ENCODE measurements at places on chromosomes 7 and 10.

DNA sequence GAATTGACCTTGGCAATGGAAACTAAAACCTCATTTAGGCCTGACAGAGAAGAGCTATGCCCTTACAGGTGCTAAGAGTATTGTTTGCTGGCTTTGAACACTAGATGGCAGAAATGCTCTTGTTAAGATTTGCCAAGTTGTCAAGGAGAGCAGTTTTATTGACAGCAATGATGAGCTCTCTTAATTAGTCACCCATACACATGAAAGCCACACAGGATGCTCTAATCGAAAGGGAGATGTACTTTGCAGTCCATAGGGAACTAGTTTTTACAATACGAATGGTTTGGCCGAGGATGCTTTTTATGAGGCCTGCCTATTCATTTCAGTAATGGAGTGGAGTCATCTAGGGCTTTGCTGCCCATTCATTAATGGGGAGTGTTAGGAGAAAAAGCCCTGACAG lies 45.4 kb upstream of the MBL2 start:
- H3K4me1 ChIP-seq: no peaks in the 10 kb centered on the region
- no peak overlapping the region for H3K4me3 ChIP-seq
- H3K27me3 ChIP-seq: no peaks in the 10 kb centered on the region
- peak; percentile 39 for DNase-seq
- H3K27ac ChIP-seq: no peak overlapping the region

- no peak for DNase-seq
- no peaks in the 10 kb centered on the region for H3K4me1 ChIP-seq
- no peak overlapping the region for H3K27ac ChIP-seq
- no peaks in the 10 kb centered on the region for H3K36me3 ChIP-seq
Observed at GRCh38 chr10:44344727-44345126, 40.2 kb downstream of the CXCL12 start.

- H3K4me3 ChIP-seq: peak overlapping the region; percentile 71
- DNase-seq: no peak
- peaks cover 6% of the 10 kb centered on the region for H3K4me1 ChIP-seq
- H3K27ac ChIP-seq: no peak overlapping the region
- H3K27me3 ChIP-seq: peaks cover 47% of the 10 kb centered on the region
Observed at GRCh38 chr7:128201067-128201689, 39.9 kb upstream of the LEP start.

GRCh38 chr7:26546508-26547053 lies 254.9 kb downstream of the SNX10 start:
- no peaks in the 10 kb centered on the region for H3K27me3 ChIP-seq
- H3K4me3 ChIP-seq: no peak overlapping the region
- DNase-seq: no peak
- no peaks in the 10 kb centered on the region for H3K4me1 ChIP-seq
- H3K27ac ChIP-seq: no peak overlapping the region

DNA sequence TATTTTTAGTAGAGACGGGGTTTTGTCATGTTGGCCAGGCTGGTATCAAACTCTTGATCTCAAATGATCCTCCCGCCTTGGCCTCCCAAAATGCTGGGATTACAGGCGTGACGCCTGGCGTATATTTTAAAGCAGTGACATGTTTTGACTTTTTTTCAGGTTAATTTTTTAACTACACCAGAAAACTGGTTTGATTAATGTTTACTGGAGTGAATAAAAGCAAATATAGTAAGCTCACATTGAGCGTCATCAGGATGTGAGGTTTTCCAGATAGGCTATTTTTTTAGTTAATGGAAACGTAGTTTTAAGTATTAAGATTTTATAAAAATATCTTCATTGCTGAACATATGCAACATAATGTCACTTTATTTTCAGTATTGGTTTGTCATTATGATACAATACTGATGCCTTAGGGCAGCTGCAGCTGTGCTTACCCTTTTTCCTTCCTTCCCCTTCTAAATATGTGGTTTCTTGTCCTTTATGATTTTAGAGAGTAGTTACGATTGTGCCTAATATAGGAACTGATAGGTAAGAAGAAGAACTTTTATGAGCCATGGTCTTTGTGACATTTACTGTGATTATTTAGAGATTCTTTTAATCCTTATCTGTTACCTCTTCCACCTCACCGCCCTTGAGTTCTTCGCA lies 37.3 kb downstream of the TMEM60 start:
- H3K27ac ChIP-seq: no peak overlapping the region
- H3K36me3 ChIP-seq: no peaks in the 10 kb centered on the region
- DNase-seq: no peak
- H3K4me3 ChIP-seq: no peak overlapping the region
- H3K27me3 ChIP-seq: no peaks in the 10 kb centered on the region
- no peaks in the 10 kb centered on the region for H3K4me1 ChIP-seq

DNA sequence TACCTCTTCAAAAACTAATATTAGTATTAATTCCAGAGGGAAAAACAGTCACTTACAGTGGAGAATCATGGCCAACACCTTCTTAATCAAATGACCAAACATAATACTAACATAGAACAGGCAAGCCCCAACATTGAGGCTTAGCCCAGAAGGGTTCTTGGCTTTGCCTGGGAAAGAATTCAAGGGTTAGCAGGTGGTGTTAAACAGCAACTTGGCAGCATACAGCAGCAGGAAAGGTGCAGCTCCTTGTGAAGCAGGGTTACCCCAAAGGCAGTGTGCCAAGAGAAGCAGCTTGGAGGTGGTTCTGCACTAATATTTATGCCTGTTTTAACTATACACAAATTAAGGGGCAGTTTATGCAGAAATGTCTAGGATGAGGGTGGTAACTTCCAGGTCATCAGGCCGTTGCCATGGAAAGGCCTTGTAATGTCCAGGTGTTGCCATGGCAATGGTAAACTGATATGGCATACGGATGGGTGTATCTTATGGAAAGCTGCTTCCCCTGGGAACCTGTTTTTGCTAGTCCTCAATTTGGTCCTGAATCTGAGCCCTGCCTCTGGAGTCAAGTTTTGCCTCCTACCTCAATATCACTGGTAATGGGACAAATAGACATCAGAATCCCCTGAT lies 27.2 kb upstream of the BEND7 start:
- no peak for DNase-seq
- H3K36me3 ChIP-seq: no peaks in the 10 kb centered on the region
- no peak overlapping the region for H3K27ac ChIP-seq

GRCh38 chr7:151736403-151736909 lies 140.5 kb downstream of the PRKAG2 start:
- DNase-seq: peak; percentile 58
- H3K27me3 ChIP-seq: no peaks in the 10 kb centered on the region
- H3K4me1 ChIP-seq: peaks cover 10% of the 10 kb centered on the region
- H3K27ac ChIP-seq: no peak overlapping the region
- H3K36me3 ChIP-seq: no peaks in the 10 kb centered on the region
- H3K4me3 ChIP-seq: no peak overlapping the region

DNA sequence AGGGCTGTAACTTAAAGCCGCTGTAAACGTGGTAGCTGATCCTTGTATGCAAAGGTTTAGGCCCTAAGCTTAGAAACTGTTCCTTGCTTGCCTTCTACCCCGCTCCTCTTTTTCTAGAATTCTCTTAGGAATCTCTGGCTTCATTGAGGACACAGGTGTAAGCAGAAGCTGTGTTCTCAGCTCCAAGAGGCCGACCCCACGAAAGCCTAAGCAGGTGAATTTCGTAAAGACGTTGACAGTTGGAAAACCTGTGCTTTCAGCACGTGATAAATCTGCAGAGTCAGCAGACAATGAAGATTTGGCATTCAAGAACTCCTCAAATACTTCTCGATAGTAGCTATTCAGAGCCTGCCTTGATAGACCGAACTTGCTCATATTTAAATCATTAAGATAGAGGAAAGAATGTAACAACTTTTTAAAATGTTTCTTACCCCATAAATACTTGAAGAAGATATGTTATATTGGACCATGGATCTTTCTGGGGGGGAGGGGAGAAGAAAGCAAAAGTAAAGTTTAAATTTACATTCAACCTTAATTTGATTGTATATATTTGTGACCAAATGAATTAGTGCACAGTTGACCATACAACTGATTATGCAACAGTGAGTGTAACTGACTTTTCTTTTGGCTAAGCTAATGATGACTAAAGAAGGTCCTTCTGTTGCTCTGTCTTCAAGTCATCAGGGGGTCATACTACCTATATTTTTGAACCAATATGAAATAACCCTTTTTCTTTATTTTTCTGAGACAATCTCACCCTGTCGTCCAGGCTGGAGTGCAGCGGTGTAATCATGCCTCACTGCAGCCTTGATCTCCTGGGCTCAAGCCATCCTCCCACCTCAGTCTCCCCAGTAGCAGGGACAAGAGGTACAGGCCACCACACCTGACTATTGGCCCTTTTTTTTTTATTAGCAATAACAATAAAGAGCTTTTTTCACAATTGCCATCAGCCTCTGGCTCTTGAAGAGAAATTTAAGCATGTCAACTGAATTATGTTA lies 1.2 kb upstream of the GDI2 start:
- no peaks in the 10 kb centered on the region for H3K4me1 ChIP-seq
- no peaks in the 10 kb centered on the region for H3K27me3 ChIP-seq
- peak overlapping the region; percentile 90 for H3K4me3 ChIP-seq
- H3K36me3 ChIP-seq: no peaks in the 10 kb centered on the region
- H3K27ac ChIP-seq: peak overlapping the region; percentile 90

GRCh38 chr7:29086545-29086944 lies 59.8 kb downstream of the CPVL start:
- no peaks in the 10 kb centered on the region for H3K36me3 ChIP-seq
- no peak overlapping the region for H3K27ac ChIP-seq
- DNase-seq: no peak
- no peaks in the 10 kb centered on the region for H3K4me1 ChIP-seq

DNA sequence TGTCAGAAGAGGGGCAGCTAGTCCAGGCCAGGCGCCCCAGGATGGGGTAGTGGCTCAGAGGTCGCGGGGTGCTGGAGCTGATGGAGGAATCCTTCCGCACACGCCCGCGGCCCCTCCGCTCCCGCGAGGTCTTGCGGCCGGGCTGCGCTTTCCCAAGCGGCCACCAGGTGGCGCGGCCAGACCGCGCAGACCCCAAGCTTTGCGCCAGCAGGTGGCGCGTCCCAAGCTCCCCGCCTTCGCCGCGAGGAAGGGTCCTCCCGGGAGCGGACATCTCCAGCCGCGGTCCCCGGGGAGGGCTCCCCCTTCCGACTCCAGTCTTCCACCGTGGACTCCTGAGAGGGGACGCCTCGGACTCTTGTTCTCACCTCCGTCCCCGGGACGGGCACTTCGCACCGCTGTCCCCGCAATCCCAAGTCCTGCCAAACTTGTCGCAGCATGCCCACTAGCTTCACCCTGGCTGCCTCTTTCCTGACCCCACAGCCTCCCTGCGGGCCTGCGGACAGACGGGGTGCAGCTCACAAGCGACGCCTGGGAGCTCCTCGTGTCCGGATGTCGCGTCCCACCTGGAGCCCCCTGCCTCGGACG lies 19.4 kb downstream of the KCNK18 start:
- peaks cover 26% of the 10 kb centered on the region for H3K27me3 ChIP-seq
- H3K4me1 ChIP-seq: peaks cover 6% of the 10 kb centered on the region
- no peaks in the 10 kb centered on the region for H3K36me3 ChIP-seq
- H3K4me3 ChIP-seq: peak overlapping the region; percentile 29

DNA sequence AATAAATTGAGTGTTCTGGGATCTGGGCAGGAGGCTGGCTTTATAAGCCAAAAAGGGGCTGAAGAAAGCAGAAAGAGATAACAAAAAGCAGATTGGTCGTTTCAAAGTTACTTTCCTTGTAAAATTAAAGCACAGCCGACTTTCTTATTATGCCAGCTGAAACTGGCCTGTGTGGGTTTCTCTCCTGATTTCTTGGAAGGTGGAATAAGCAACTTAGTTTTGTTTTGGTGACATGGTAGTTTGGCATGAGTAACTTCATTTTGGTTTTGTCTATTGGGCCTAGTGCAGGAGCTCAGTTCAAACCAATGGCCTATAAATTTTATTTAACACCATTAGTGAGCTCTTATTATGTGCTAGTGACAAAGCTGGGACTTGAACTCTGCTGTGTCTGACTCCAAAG lies 13.2 kb upstream of the DNAJC12 start:
- no peaks in the 10 kb centered on the region for H3K27me3 ChIP-seq
- H3K4me3 ChIP-seq: no peak overlapping the region

DNA sequence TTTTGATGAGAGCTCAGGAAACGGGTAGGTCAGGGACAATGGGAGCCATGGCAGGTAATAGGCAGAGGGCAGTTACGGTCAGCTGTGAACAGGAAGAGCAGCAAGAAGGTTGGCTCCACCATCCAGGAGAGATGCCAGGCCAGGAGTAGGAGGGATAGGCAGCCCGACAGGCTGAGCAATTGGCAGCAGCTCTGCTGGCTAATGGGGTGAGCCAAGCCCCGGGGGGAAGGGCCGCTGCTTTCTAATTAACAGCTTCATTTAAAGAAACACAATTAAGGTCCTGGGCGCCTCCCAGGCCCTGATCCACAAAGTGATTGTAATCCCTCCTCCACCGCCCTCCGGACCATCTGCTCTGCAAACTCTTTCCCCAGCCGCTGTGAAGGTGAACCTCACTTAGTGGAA lies 23.7 kb downstream of the SH2B2 start:
- no peak overlapping the region for H3K4me3 ChIP-seq
- H3K4me1 ChIP-seq: peaks cover 5% of the 10 kb centered on the region
- no peak for DNase-seq
- H3K27ac ChIP-seq: no peak overlapping the region
- H3K36me3 ChIP-seq: peaks cover 4% of the 10 kb centered on the region
- H3K27me3 ChIP-seq: no peaks in the 10 kb centered on the region

- no peak for DNase-seq
- H3K27ac ChIP-seq: no peak overlapping the region
- H3K36me3 ChIP-seq: no peaks in the 10 kb centered on the region
- H3K27me3 ChIP-seq: no peaks in the 10 kb centered on the region
Observed at GRCh38 chr10:69093933-69094332, 6.0 kb downstream of the SRGN start.

DNA sequence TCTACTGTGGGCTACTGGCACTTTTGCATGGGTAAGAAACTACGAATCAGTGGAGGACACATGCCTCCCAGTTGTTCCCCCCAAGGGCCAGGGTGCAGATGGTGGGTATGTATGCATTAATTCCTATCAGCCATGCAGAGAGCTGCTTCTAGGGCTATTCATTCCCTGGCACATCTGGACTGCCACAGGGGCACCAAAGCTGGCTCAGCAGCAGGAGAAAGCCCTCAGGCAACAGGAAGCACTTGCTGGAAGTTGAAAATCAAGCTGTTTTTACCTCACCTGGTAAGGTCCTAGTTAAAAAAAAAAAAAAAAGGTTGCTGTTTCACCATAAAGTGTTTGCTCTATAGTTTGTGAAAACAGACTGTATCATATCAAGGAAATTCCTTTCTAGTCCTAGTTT lies 1342.6 kb downstream of the REEP3 start:
- H3K4me3 ChIP-seq: no peak overlapping the region
- H3K27me3 ChIP-seq: no peaks in the 10 kb centered on the region
- no peaks in the 10 kb centered on the region for H3K36me3 ChIP-seq
- H3K4me1 ChIP-seq: no peaks in the 10 kb centered on the region

GRCh38 chr7:104252409-104253134 lies 44.8 kb upstream of the ORC5 start:
- no peak overlapping the region for H3K27ac ChIP-seq
- no peak overlapping the region for H3K4me3 ChIP-seq
- H3K27me3 ChIP-seq: peaks cover 1% of the 10 kb centered on the region
- H3K4me1 ChIP-seq: no peaks in the 10 kb centered on the region
- no peak for DNase-seq

GRCh38 chr7:154919344-154920225 lies 83.3 kb downstream of the PAXIP1 start:
- peaks cover 2% of the 10 kb centered on the region for H3K27me3 ChIP-seq
- no peak overlapping the region for H3K4me3 ChIP-seq
- H3K36me3 ChIP-seq: no peaks in the 10 kb centered on the region
